ENCODE measurements at places on chromosomes 7 and 10.

DNA sequence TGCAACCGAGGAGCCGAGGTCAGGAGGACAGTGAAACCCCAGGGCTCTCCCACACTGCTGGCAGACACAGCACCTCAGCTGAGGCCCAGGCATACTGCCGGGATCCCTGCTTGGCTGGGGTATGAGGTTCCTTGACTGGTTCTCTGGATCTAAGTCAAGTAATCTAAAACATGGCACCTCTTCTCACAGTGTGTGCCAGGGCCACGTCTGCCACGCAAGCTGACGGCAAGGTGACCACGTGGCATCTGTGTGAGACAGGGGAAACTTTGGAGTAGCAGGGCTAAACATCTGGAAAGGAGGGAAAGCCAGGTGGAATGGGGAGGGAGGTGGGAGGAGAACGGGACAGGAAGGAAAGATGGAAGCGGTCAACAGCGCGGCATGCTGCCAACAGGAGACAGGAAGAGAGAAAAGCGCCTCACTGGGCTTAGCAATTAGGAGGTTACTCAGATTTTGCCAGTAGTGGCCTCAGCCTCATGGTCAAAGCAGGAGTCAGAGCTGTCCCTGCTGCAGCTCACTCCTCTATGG lies 103.7 kb downstream of the CXCL12 start:
- DNase-seq = no peak

GRCh38 chr7:2709553-2710285 lies 21.7 kb downstream of the AMZ1 start:
- DNase-seq = peak; percentile 89

DNA sequence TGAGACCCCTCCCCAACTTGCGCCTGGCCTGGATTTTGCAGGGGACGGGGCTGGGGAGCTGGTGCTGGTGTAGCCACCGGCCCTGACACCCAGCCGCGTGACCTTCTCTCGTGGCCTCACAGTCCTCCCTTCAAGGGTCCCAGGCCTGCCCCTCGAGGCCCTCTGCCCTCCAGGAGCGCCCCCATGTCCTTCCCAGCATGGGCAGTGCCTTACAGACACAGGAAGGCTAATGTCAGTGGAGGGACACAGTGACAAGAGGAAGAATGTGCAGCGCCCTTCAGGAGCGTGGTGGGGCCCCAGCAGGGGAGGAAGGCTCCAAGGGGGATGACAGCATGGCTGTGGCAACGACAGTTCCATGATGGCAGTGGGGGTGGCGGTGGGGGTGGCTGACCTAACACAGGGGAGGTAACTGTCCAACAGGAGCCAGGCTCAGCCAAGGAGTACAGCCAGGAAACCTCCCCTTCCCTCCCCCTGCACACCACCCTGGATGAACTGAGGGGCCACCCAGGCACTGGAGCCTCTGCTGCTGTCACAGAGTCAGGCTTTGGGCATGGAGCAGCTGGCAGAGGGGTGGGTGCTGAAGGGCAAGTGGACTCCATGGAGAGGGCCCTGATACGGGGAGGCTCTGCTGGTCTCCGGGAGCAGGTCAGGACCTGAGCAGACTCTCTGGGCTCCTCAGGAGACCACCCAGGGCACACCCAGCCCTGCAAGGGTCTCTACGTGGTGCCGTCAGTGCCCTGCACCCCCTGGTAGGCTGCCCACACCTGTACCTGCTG lies 76.0 kb upstream of the RET start:
- DNase-seq = no peak

GRCh38 chr10:30828164-30828563 lies 198.6 kb upstream of the LYZL2 start:
- DNase-seq = no peak

- no peak for DNase-seq
Observed at GRCh38 chr10:116974456-116975005, 30.5 kb downstream of the SHTN1 start.

DNA sequence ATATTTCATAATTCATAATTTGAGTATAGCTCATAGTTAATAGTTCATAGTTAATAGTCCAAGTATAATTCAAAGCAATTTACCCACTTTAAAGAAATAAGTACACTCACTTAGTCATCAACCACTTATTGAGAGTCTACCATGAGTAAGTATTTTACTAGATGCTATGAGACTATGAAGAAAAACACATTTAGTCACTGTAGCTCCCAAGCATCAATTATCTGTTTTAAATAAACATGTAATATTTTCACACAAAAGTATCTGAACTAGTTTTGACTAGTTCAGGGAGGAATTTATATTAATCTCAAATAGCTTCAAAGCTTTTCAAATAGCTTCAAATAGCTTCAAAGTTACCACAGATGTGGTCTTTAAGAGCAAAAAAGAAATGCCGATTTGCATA lies 119.2 kb downstream of the ANK3 start:
- DNase-seq = no peak

DNA sequence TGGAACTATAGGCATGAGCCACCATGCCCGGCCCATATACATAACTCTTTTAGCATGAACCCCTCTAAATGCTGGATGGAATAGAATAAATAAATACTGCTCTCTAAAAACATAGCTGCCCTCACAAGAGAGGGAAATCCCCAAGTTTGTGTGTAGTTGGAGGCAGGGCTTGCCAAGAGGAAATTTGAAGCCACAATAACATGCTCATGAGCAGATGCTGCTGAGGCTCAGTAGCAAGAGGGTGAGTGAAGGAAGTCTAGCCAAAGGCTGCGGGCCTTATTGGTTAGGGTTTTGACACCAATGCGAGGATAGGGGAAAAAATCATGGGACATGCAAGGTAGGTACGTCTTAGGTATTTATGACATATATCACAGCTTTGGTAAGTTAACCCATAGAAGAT lies 17.3 kb downstream of the TPK1 start:
- no peak for DNase-seq

DNA sequence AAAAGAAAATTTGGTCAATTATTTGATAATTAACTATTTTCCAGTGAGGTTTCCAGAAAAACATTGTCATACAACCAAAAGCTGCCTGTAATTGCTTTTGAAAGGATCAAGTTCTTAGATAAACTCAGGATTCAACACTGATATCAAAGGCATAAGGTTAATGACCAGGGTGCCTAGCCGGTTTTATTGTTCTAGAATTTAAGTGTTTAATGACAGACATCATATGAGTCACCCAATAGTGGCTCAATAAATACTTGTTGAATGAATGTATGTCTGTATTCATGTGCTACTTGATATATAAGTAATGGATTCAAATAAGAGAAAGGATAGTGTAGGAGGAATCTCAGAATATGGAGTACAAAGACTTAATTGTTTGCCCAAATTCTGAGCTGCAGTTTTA lies 196.1 kb upstream of the LRGUK start:
- DNase-seq = no peak

DNA sequence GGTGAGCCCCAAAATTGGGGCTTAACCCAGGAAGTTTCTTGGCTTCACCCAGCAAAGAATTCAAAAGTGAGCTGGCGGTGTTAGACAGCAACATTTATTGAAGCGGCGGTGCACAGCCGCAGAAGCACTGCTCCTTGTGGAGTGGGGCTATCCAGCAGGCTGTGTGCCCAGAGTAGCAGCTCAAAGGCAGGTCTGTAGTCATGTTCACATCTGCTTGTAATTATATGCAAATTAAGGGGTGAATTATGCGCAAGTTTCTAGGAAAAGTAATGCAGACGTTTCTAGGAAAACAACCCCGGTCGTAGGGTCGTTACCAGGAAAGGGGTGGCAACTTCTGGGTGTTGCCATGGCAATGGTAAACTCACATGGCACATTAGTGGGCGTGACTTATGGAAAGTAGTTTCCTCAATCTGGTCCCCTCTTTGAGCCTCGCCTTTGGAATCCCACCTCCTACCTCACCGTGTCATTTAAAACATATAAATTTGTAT lies 13.7 kb upstream of the KBTBD2 start:
- DNase-seq = peak; percentile 16

- no peak for DNase-seq
Observed at GRCh38 chr10:1057106-1057657, 997 bp downstream of the WDR37 start.

- peak; percentile 70 for DNase-seq
Observed at GRCh38 chr7:106009503-106010226, 46.6 kb downstream of the CDHR3 start.

DNA sequence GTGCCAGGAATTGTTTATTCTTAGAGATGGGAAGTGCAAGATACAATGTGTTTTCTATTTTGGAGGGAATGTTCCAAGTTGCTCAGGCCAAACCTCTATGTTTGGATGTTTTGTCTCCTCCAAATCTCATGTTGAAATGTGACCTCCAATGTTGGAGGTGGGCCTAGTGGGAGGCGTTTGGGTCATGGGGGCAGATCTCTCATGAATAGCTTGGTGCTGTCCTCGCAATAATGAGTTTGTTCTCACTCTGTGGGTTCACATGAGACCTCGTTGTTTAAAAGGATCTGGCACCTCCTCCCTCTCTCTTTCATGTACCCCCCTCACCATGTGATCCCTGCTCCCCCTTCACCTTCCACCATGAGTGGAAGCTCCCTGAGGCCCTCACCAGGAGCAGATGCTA lies 8.3 kb upstream of the GDF10 start:
- no peak for DNase-seq

- no peak for DNase-seq
Observed at GRCh38 chr10:64345856-64346255, 824.7 kb downstream of the REEP3 start.

DNA sequence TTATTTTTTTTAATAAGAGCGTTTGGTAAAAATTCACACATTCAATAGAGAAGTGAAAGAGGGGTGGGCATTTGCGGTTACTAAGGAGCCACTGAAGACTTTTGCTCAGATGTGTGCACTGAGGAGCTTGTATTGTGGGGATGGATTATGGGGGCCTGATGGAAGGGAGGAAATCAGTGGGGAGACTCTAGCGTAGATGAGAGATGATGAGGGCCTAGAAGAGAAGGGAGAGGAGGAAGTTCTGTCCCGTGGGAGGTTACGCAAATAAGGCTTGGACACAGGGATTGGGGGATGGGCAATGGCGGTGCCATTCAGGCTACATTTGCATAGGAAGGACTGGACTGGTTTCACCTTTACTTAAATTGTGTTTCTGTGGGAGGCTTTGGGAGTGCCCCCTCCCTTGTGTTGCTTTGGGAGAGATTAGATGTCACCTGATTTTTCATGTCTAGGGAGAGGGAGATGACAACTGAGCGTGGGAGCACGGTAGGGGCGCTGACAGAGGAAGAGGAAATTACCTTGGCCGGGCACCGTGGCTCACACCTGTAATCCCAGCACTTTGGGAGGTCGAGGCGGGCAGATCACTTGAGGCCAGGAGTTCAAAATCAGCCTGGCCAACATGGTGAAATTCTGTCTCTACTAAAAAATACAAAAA lies 2.2 kb upstream of the HIP1 start:
- peak; percentile 30 for DNase-seq

DNA sequence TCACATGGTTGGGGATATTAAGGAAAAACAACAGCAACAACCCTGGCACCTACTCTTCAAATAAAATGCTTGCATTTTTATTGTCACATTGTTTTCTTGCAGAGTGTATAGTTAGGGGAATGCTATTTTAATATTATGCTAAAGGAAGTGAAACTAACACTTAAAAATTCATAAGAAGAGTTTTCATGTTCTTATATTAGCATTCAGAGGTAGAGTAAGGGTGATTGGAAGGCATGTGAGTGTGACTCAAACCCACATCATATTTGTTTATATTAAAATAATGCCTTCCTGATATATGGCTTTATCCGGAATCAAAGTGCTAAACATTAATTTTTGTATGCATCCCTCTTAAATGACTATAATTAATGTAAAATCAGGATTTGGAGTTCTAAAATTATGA lies 59.8 kb upstream of the TES start:
- DNase-seq = no peak

GRCh38 chr10:83816942-83817341 lies 322.4 kb upstream of the GHITM start:
- DNase-seq = no peak

DNA sequence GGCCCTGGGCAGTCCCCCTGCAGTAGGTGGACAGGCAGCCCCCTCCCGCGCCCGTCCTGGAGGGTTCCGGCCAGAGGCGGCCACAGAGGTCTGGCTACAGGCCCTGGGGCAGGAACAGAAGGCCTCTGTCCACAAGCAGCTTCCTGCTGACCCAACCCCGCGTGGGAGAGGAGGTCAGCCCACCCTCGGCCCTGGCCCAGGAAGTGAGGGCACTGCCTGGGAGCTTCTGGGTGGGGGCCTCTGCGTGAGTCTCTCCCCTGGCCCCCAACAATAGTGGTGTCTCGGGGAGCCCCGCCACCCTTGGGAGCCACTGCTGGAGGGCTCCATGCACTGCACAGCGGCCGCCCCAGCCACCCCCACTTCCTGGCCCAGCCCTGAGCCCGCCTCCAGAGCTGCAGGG lies 4.7 kb downstream of the MICALL2 start:
- DNase-seq = no peak

DNA sequence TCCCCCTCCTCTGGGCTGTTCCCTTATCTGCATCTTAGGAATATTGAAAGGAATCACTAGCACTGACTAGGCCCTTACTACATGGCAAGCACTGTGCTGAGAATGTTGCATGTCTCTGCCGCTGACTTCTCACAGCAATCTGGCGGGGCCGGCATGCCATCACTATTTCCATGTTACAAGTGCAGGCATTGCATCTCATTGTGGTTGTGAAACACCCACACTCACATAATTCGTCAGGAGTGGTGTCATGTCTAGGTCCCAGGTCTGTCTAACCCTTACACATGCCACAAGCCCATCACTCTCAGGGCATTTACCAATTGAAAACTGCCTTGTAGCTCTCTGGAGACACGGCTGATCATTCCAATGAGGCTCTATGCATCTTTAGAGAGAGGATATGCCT lies 8.5 kb upstream of the IL2RA start:
- no peak for DNase-seq

DNA sequence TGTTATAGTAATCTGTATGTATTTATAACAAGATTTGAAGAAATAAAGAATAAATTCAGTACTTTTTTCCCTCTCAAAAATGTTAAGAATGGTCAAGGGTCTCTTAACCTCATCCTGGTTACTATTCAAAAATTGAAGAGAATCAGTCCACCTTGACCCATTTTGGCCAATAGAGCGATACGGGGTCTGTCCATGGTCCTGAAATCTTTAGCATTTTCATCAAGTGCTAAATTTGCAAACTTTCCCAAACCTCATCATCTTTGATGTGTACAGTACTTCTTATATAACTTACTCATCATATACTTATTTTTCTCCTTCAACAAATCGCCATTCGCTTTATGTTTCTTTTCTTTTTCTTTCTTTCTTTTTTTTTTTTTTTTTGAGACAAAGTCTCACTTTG lies 23.6 kb downstream of the TMEM178B start:
- DNase-seq = no peak

GRCh38 chr7:144452064-144452463 lies 48.6 kb upstream of the NOBOX start:
- DNase-seq = no peak

DNA sequence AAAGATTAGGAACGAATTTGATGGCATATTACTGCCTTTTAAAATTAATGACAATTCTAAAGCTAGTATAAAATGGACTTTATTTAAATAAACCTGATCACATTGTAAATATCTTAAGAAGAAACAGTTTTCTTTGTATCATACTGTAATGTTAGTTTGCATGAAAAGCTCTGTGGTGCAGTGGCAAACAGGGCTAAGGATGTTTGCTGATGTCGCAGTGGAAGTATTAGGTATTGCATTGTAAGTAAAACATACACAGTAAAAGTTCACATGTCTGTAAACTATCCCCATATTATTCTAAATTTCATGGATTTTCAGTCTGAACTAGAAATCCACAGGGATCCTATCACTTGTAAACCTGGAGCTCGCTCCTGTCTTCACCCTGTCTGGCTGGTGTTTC lies 252.6 kb upstream of the ZNF32 start:
- no peak for DNase-seq

- DNase-seq = no peak
Observed at GRCh38 chr10:624605-625332, 64.7 kb downstream of the DIP2C start.
